ENCODE measurements at places on chromosomes 12 and 14.

DNA sequence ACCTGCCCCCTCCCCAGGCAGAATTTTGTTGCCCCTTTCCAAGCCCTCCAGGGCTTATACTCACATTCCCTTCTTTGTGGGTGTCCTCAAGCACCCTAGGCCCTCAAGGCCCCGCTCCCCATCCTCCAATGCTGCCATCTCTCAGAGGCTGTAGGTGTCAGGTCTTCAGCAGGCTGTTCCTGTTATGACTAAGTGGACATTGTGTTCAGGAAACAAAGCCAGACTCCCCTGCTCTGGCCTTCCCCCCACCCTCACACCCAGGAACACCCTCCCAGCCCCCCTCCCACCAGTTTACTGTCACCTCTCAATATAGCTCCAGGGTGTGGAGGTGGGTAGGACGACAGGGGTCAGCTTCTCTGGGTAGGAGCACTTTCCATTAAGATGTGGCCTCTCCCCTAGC, 1.4 kb upstream of the MYH6 start:
- no peak for DNase-seq

- DNase-seq, result no peak
Observed at GRCh38 chr14:23358042-23358441, 5.4 kb upstream of the SLC22A17 start.

GRCh38 chr12:26730481-26731350, 102.3 kb downstream of the ITPR2 start:
- no peak for DNase-seq

DNA sequence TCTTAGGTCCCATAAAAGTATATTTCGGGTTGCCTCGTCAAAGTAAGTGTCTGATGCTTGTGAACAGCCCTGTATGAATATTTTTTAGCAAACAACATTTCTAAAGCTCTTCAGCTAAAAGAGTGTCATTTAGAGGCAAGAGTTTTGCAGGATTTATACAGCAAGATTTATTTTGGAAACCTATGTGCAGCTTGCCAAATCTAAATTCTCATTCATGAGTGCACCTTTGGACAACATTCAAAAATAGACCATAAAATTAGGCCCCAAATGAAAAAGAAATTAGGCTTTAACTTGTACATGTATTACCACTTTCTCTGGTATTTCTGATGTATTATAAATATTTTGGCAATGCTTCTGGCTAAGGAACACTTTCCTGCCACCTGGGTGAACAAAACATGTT, 224.4 kb upstream of the PDZRN4 start:
- no peak for DNase-seq

GRCh38 chr12:23952071-23952470, 2.6 kb upstream of the SOX5 start:
- DNase-seq, result no peak

GRCh38 chr14:70888681-70889175, 18.5 kb upstream of the PCNX1 start:
- DNase-seq, result peak; percentile 42

DNA sequence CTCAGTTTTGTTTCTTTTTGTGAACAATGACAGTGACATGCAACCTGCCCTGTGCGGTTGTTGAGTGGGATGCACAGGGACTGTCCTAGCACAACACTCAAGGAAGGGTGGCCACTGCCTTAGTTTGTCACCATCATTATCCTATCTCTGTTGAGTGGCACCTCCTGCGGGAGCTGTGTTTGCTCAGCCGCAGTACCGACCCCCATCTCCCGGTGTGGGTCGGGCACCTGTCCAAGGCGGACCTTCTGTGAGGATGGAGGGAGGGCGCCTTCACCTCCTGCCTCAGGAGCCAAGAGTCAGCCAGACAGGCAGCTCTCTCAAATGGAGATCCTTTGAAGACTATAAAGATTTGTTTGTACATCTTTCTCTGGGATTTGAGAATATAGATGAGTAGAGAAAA, 142.1 kb downstream of the TSPAN9 start:
- DNase-seq, result no peak

GRCh38 chr12:10749700-10750384, 26.7 kb upstream of the YBX3 start:
- peak; percentile 83 for DNase-seq

DNA sequence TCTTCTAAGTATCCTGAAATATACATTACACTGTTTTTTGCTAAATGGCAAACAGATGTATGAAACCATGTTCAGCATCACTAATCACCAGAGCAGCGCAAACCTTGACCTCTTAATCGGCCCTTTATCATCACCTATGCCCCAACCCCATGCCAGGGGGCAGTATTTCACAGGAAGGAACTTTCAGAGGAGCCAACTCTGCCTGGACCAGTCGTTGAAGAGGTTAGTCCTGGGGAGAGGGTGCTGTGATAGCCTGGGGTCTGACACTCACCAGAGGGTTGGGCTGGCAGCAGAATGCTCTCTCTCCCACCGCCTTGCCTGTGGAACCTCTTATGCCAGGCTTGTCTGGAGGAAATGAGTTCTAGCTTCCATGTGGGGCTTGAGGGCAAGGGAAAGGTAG, 411.7 kb downstream of the TMEM117 start:
- no peak for DNase-seq

DNA sequence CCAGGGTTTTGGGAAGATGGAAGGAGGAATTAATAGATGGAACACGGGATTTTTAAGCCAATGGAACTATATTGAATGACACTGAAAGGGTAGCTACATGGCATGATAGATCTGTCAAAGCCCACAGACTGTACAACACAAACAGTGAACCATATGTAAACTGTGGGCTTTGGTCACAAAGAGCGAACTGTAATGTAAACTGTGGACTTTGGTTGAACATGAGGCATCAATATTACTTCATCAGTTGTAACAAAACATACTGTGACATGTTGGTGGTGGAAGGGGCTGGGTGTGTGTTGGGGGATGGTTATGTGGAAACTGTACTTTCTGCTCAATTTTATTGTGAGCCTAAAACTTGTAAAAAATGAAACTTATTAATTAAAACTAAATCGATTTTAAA, 210.6 kb upstream of the HMGA2 start:
- DNase-seq, result no peak

DNA sequence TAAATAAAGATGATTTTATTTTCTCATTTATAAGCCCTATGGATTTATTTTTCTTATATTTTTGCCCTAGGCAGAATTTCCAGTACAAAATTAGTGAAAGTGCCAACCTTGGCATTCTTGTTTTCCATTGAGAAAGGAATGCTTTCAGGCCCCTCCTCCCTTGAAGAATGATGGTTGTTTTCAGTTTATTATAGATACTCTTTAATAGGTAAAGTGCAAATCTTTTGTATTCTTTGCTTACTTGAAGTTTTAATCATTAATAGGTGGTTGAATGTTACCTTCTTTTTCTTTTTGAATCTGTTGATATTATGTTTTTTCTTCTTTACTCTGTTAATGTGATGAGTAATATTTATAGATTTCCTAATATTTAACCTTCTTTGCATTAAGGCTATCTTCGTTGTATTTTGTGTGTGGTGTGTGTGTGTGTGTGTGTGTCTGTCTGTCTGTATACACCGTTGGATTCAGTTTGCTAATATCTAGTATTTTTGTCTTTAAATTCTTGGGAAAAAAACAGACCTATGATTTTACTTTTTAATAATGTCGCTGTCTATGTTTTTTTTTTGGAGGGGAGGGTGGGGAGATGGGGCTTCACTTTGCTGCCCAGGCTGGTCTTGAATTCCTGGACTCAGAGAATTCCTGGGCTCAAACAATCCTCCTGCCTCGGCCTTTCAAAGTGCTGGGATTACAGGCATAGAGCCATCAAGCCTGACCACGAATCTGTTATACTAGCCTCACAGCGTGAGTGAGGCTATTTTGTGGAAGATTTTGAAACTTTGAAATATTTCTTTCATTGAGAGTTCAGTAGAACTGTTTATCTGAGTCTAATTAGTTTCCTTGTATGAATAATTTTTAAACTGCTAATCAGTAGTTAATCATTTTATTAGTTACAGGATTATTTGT, 13.5 kb downstream of the SRGAP1 start:
- DNase-seq, result no peak

DNA sequence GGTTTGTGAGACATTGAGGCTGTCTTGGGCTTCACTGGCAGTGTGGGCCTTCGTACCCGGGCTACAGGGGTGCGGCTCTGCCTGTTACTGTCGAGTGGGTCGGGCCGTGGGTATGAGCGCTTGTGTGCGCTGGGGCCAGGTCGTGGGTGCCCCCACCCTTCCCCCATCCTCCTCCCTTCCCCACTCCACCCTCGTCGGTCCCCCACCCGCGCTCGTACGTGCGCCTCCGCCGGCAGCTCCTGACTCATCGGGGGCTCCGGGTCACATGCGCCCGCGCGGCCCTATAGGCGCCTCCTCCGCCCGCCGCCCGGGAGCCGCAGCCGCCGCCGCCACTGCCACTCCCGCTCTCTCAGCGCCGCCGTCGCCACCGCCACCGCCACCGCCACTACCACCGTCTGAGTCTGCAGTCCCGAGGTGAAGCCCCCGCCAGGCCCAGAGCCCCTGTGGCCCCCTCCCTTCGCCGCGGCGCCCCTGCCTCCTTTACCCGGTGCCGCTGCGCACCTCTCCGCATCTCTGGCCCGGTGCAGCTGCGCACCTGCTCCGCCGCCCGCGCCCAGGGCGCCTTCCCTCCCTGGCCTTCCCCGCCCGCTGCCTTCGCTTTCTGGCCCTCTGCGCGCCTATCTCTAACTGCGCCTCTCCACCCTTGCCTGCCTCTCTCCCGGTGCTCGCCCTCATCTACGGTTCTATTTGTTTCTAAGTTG, at the start of gene ENO2:
ENO2 (plus strand) TSS at position 335 of the 701 bp plus-strand sequence. CDS start 1,253 bp downstream, outside the sequence.
- peak; percentile 90 for DNase-seq

GRCh38 chr12:49622501-49623141, 740 bp upstream of the PRPF40B start:
- peak; percentile 63 for DNase-seq

- DNase-seq, result no peak
Observed at GRCh38 chr12:131793243-131794022, 34.8 kb upstream of the MMP17 start.

DNA sequence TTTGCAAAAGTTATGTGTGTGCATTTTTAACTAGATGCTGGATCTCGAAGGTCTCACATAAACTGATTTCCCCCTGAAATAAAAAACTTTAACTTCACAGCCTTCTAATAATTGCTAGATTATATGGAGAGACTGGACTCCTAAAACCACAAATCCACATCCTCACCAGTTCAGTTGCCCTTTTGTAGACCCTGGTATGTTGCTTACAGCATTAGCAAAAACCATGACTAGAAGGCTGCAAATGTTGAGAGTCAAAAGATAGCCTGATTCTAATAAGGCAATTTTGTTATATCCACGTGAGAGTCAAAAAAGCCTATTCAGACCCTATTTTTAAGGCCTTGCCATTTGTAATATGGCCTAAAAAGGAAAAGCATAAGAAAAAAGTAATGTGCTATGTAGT, 37.4 kb downstream of the RASSF8 start:
- no peak for DNase-seq

Data from CD4-positive, alpha-beta T cell treated with Interleukin-2 at 100 ng/mL for 4 hours (primary cell).